ENCODE measurements at places on chromosomes 16 and 17.
A peak's percentile ranks its signal among the peaks of the same experiment; 100 is the strongest.

DNA sequence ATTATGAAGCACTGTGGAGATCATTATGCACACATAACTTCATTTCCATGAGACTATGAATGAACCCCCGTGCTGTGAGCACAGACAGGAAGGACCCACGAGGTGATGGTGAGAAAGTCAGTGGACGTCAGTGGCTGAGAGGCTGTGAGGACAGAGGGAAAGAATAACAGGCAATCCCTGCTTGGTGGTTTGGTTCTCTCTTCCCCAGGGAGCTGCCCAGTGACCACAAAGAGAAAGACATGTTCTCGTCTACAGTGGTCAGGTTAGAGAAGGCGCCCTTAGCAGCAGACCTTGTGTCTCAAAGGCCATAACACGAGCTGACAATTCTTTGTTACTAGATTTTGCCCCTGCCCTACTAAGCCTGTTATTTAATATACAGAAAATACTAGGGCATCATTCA, 609.2 kb downstream of the TOX3 start:
- DNase-seq = no peak

DNA sequence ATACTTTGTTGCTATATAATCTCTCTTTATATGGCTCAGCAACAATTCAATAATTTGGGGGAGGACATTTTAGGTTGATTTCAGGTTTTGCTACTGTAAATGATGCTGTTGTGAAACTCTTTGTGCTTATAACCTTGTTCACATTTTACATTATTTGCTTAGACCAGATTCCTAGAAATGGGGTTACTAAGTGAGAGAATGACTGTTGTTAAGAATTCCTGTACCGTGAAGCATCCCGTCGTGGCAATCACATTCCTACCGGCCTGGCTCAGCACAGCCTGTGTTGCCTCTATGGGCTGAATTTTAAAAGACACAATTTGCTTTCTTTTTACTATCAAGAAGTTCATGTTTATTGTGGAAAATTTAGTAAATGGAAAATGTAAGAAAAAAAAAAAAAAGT, 31.4 kb downstream of the B9D1 start:
- DNase-seq = no peak

- DNase-seq = no peak
Measured at GRCh38 chr17:50326831-50327364, 19.0 kb upstream of the XYLT2 start.

DNA sequence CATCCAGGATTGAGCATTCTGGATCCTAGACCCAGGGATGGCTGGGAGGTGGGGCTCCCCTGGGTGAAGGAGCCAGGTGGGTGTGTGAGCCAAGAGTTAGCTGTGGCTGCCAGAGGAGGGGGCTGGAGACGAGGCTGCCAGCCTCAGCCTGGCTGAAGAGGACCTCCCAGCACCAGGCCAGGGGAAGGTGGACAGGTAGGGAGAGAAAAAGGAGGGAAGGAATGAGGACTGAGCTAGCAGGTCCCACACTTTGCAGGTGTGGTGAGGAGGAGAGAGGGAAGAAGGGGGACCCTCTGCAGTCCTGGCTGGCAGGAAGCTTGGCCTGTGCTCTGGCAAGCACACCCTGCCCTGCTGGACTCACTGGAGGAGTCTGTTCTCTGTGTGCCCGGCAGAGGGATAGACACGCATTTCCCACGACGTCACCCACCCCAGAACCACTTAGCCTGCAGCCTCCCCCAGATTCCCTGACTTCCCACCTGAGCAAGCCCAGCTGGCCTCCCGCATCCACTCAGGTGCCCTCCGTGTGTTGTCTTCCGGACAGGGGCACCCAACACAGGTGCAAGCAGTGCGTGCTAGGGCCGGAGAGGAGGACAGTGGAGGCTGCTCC, 42.0 kb downstream of the SOCS3 start:
- no peak for DNase-seq

- DNase-seq = peak; percentile 29
Measured at GRCh38 chr17:740240-741017, 8.0 kb downstream of the TLCD3A start.

DNA sequence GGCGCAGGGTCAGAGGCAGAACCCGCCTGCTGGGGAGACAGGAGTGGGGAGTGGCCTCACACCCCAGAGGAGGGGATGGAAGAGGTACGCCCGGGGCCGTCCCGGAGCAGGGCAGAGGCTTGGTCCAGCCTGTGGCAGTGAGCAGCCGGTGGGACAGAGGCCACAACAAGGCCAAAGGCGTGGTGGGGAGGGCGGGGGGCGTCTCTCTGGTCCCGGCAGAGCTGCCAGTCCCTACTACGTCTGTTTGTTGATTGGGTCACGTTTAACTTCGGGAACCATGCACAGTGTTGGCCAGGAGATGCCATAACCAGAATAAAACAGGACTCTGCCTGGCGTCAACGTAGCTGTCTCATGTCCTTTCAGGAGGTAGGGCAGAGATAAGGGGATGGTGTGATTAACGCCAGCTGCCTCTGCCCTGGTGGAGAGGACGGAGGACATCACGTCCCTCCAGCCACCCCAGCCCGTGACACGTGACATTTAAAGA, 192.8 kb downstream of the BANP start:
- no peak for DNase-seq

- no peak for DNase-seq
Measured at GRCh38 chr16:25875956-25876598, 184.3 kb downstream of the HS3ST4 start.

DNA sequence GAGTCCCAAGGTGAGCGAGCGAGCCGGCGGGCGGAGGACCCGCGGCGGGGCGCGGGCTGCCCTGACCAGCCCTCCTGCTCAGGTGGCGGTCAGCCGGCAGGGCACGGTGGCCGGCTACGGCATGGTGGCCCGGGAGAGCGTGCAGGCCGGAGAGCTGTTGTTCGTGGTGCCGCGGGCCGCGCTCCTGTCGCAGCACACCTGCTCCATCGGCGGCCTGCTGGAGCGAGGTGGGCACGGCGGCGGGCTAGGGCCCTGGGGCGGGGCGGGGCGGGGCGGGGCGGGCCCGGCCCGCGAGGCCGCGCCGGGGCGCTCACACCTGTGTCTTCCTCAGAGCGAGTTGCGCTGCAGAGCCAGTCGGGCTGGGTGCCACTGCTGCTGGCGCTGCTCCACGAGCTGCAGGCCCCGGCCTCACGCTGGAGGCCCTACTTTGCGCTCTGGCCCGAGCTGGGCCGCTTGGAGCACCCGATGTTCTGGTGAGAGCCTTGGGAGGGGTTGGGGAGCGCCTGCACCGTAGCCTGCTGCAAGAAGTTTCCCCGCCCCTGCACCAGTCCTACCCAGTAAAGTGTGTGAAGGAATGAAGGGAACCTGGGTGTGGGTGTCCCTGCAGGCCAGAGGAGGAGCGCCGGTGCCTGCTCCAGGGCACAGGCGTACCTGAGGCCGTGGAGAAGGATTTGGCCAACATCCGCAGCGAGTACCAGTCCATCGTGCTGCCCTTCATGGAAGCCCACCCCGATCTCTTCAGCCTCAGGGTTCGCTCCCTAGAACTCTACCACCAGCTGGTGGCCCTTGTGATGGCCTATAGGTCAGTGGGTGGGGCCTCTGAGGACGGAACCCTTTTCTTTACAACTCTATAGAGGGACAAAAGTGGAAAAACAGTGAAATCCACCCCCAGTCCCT, 802 bp downstream of the SETD6 start:
- DNase-seq = no peak

- no peak for DNase-seq
Measured at GRCh38 chr17:33113991-33114370, 122.3 kb downstream of the SPACA3 start.

GRCh38 chr17:82416771-82417170, 1.4 kb upstream of the HEXD start:
- no peak for DNase-seq

DNA sequence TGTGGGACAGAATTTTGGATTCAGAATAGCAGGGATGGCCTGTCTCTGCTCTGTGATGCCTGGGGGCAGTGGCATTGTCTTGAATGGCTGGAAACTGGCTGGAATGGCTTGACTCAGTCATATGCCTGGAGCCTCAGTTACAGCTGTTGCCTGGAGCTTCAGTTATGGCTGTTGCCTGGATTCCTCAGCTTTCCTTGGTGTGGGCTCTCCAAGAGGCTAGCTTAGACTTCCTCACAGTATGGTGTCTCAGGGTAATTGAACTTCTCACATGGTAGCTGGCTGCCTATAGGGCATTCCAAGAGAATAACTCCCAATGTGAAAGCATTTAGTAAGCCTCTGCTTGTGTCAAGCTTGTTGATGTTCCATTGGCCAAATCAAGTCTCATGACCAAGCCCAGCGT, 21.1 kb downstream of the KRT23 start:
- DNase-seq = no peak

- no peak for DNase-seq
Measured at GRCh38 chr17:16468428-16468992, 23.5 kb downstream of the LRRC75A start.

DNA sequence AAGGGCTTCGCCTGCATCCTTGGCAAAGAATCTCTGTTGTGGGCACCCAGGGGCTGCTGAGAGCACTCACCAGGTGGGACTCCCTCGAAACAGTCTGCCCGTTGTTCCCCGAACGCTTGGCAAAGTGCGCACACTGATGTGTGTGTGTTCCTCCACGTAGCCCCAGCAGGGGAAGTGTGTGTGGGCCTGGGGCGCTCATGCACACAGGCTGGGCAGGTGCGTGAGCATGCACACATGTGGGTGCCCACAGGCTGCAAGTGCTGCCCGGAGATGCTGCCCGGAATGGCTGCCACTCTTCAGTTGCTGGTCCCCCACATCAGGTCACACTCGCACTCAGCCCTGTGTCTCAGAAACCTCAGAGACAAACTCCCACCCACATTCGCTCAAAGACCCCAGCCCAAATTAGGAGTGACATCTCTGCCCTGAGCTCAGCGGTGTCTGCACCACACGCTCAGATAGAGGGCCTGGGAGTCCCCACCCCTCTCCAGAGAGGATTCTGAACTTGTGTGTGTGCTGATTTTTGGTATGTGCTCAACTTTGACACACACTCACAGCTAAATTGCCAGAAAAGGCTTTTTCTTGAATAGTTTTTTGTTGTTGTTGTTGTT, 119.4 kb downstream of the MGAT5B start:
- no peak for DNase-seq

DNA sequence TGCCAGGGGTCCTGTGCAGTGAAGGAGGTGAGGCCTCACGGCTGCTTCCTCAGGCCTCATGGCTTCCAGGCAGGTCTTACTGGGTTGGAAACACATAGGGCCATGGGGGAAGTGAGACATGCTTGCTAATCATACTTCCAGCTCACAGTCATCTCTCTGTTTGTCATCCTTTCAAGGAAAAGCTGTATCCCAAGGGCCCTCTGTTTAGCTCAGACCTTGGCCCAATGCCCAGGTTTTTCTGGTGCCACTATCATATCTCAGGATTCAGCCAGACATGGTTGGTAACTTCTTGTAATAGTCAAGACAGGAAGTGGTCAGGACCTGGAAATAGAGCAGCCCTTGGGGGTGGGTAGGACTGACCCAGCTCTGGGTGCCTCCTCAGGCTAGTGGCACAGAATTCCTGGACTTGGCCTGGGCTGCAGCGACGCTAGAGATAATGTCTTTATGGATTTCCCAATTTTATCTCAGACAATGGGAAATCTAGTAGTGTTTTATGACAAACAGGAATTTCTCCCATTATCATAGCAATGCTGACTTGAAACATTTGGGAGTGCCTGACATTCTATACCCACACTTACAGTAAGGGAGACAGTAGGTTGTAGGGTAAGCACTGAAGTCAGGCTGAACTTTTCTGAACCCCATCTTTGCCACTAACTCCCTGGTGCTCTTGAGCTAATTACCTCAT, 13.5 kb upstream of the ITGB3 start:
- DNase-seq = no peak

DNA sequence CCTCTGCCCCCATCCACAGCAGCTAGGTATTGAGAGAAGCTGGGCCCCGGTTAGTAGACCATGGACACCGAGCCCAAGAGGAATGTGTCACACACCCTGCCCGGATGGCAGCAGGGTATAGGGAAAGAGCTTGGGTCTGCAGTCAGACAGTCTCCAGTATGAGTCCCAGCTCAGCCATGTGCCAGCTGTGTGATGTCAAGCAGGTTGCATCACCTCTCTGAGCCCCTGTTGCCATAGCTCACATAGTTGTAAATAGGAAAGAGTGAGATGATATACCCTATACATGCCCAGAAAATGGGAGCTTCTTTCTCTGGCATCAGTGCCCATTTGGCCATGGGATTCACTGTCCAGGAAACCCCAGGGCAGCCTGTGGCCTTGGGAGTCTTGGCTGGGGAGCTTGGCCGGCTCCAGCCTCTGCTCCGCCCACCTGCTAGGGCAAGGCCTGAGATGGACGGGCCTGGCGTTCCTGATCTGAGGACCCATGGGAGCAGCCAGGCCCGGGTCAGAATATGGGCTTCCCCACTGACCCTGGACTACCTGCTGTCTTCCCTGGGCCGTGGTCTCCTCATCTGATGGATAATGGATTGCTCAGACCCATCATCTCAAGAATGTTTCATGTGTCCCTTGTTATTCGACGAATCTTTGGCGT, 13.2 kb downstream of the CD300LG start:
- DNase-seq = no peak

DNA sequence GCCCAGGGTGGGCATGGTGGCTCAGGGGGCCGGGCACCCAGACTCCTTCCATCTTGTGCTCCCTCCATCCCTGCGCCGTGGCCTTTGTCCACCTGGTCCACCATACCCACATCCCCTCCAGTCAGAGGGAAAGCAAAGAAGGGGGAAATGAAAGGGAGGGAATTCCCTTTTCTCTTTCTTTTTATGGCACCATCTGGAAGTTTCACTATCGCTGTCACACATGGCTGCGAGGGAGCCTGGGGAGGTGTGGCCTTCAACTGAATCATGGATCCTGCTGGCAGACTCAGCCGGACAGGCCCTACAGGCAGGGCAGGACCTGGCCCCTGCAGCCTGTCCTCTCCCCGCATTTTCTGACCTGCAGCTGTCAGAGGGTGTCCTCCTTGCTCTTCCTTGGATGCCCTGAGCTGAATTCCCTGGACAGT, 6.2 kb downstream of the SLC12A3 start:
- DNase-seq = no peak

- peak; percentile 17 for DNase-seq
Measured at GRCh38 chr16:11743308-11744074, 834 bp upstream of the TXNDC11 start.

GRCh38 chr17:67124450-67125148, 80.2 kb downstream of the CACNG1 start:
- DNase-seq = no peak

- DNase-seq = no peak
Measured at GRCh38 chr16:65634291-65634690, 512.4 kb upstream of the CDH11 start.

GRCh38 chr16:8600144-8600775, 9.9 kb upstream of the TMEM114 start:
- DNase-seq = no peak

DNA sequence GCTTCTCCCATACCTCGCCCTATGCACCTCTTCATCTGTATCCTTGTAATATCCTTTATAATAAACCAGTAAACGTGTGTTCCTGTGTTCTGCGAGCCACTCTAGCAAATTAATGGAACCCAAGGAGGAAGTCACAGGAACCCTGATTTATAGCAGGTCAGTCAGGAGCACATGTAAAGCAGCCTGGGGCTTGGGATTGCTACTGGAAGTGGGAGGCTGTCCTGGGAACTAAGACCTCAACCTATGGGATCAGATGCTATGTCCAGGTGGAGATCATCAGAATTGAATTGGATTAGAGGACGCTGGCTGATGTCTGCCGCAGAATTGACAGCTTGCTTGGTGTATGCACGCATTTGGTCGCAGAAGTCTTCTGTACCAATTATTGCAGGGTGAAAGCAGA, 15.7 kb downstream of the WNT3 start:
- DNase-seq = no peak

GRCh38 chr16:55240888-55241287, 83.1 kb upstream of the IRX6 start:
- no peak for DNase-seq

- DNase-seq = no peak
Measured at GRCh38 chr17:57634713-57635465, 110.2 kb downstream of the CCDC182 start.

- DNase-seq = no peak
Measured at GRCh38 chr16:2223942-2224486, 623 bp downstream of the E4F1 start.

Measured in head of caudate nucleus (tissue), 42 donors.